Stimulated activated CD8-positive, alpha-beta memory T cell treated with anti-CD3 and anti-CD28 coated beads, Interleukin-2, amount 100 ng/mL, for 1 hour (primary cell): ENCODE measurements at places on chromosomes 1 and 21.

- no peak for DNase-seq
These were observed 4.3 kb upstream of the IFFO2 start for GRCh38 chr1:18960821-18961220.

DNA sequence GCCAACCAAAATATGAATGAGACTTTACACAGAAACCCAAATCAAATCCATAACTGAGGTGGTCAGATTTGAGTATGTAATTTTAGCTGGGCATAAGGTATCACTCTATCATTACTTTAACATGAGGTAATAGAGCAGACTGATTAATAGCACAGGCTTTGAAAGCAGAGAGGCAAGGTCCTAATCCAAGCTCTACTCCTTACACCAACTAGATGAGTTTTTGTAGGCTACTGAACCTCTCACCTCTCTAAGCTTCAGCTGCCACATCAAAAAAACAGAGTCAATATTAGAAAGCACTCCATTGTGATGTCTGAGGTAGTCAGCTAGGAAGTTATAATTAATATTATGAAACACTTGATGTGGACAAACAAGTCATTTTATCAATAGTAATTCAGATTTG, 63.7 kb downstream of the ARID4B start:
- no peak for DNase-seq

DNA sequence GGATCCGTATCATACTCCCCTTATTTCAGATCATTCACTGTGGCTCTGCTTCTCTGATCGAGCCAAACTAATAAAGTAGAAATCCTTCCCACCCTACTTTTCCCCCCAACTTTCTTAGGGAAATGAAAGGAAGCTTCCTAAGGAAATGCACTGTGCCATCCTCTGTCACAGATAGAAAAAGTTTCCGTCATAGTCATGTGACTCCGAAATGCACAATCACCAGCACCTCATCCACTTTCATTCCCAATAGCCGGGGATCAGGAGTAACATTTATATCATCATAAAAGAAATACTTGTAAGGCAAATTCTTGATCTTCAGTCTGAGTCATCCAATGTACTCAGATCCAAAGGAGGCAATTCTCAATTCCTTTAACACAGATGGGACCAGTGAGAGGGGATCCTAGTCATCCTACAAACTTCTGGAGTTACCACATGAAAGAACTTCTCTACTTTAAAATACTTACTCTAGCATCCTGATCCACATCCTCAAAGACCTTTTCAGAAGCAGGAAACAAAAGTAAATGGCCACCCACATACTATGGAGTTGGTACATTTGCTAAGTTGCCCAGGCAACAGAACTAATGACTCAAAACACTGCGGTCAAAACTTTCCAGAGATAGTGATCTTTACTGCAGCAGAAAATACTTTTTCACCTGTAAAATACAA, 97.8 kb upstream of the ZC3H11B start:
- DNase-seq = no peak

DNA sequence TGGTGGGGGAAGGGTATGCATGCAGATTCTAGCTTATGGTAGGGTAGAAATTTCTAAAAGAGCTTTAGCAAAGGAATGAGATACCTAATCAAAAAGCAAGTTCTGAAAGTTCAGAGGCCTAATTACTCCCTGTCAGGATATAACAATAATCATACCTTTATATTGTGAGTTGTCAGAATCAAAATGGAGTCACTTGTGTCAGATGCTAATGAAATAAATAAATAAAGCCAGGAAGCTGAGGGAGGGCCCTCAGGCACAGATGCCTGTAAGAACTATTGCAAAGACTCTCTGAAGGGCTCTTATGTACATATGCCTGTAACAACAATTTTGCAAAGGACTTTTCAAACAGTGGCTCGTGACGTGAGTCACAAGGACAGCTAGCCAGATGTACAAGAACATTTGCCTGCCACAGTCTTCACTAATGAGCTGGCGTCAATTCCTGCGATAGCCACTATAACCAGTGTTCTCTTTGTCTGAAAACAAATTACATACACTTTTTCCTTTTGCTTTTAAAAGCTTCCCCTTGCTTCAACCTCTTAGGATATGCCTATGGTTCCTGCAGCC, 27.4 kb upstream of the DNASE2B start:
- no peak for DNase-seq

DNA sequence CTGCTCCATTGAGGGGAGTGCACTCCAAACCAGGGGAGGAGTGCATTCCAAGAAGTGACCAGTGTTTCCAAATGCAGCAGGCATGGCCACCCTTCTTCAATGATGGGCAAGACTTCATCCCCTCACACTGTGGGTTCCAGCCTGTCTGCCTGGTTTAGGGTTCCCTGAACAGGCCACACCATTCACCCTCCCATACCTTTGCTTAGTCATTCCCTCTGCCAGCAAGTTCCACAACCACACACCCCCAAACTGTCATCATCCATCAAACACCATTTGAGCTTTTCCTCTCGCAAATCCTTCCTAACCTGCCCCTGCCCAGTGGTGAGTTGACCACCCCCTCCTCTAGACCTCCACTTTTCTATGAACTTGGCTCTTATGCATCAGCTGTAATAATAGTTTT, 116.0 kb downstream of the PLPP3 start:
- DNase-seq = no peak

DNA sequence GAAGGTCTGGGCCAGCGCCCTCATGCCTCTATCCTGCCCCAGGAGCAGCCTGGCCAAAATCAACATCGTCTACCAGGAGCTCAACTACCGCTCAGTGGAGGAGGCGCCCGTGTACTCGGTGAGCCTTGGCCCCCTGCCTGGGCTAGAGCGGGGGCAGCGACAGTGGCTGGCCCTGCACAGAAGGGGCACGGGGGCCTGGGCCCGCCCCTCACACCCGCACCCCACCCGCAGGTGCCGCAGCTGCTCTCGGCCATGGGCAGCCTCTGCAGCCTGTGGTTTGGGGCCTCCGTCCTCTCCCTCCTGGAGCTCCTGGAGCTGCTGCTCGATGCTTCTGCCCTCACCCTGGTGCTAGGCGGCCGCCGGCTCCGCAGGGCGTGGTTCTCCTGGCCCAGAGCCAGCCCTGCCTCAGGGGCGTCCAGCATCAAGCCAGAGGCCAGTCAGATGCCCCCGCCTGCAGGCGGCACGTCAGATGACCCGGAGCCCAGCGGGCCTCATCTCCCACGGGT, 10.8 kb downstream of the SCNN1D start:
- DNase-seq = no peak

DNA sequence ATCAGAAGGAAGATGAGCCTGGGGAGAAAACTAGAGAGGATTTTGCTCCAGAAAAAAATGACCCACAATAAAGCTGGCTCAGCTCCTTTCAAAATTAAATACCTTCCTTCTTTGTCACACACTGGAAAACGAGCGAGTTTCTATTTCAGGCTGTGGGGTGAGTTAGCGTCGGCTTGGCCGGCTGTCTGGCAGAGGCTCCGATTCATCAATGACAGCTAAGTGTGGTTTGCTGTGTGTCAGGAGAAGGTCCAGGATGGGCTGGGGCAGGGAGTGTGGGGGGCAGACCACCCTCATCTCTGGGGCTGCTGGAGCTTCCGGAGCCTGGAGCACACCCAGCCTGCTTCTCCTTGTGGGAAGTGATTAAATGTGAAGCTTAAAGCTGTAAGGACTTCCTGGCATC, 120.2 kb downstream of the ETS2 start:
- DNase-seq = no peak

GRCh38 chr1:12163210-12163609, 3.6 kb upstream of the TNFRSF1B start:
- DNase-seq = no peak

DNA sequence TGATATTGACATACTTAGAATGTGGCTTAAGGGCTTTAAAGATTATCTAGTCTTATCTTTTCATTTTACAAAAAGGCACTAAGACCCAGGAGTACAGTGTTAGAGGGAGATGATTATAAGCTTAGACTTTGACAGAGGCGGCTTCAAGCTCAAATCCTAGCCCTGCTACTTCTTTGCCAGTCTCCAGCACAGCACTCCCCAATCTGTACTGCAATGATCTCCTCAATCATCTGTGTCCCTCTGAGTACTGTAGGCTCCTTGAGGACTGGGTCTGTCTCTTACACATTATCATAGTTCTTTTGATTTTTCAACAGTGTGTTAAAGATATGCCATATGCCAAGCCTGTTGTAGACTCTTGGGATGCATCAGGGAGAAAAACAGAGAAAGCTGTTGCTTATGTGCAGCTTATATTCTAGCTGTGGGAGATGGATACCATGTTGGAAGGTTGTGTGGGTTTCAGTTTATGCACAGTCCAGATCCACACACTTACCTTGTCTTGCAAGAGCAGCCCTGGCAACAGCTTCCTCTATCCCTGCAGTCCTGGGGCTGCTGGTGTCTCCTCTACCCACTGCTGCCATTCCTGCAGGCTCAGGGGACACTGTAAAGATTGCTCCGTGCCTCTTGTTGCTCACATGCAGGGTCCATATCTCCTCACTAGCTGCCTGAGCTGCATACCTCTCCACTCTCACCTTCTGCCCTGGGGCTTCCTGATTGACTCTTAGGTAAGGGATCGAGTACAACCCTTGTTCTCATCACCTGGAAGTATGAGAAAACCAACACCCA, 103.9 kb upstream of the TSPAN2 start:
- DNase-seq = no peak

DNA sequence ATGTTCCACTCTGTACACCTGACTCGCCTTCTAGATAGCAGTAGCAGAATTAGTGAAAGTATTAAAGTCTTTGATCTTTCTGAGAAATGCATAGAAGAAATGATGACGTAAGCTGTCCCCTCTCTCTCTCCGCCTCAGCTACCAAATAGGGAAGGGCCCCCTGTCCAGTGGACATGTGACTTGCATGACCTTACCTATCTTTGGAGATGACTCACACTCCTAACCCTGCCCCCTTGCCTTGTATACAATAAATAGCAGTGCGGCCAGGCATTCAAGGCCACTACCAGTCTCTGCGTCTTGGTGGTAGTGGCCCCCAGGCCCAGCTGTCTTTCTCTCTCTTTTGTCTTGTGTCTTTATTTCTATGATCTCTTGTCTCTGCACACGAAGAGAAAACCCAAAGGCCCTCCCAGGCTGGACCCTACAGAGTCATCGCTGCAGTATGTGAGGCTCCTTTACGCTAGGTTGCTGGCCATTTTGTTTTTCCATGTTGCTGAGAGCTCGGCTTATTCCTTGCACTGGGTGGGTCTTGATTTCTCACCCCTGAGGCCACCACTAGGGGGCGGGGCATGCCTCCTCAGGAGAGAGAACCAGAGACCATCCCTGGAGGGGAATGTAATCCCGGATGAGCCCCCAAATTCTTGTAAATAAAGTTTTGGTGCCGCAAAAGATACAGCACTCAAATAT, 16.0 kb upstream of the ZBTB8B start:
- DNase-seq = no peak

- no peak for DNase-seq
These were observed 131.6 kb downstream of the AJAP1 start for GRCh38 chr1:4786055-4786454.

DNA sequence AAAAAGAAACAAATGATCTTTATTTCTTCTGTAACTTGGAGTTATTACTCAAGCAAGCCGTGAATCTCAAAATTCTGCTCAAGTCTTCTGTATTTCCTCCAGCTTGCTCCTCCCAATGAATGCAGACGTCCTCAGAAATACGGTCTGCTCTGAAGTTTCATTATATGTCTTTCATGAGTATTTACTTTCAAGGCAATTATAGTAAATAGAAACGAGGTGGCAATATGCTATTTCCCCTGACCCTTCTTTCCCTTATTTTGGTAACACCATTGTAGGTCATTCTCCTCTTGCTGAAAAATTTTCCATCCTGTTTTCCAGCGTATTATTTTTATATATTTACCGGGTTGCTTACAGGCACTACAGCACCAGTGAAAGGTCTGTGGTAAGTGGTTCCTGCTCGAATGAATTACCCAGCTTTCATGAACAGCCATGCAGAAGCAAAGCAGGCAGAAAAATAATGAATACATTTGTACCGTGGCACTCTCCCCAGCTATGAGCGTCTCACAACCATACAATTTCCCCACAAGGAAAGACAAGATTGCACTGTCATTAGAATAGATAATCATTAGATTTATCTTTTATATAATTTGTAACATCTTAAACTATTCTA, 350.9 kb upstream of the PKN2 start:
- no peak for DNase-seq

DNA sequence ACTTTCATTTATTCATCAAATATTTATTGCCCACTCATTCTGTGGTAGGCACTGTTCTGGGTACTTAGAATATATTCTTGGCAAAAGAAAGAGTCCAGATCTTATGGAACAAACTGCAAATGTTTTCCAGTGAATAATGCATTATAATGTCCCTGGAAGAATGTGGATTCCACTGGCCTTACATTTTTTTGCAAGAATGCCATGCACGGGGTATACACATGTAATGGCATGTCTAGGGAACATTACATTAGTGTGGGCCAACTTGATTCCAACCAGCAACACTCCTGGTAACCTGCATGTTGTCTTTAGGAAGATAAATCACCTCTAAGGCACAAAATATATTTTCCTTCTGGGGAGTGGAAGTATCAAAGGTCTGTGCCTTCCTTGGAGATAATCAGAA, 33.0 kb upstream of the IFI44L start:
- DNase-seq = no peak

DNA sequence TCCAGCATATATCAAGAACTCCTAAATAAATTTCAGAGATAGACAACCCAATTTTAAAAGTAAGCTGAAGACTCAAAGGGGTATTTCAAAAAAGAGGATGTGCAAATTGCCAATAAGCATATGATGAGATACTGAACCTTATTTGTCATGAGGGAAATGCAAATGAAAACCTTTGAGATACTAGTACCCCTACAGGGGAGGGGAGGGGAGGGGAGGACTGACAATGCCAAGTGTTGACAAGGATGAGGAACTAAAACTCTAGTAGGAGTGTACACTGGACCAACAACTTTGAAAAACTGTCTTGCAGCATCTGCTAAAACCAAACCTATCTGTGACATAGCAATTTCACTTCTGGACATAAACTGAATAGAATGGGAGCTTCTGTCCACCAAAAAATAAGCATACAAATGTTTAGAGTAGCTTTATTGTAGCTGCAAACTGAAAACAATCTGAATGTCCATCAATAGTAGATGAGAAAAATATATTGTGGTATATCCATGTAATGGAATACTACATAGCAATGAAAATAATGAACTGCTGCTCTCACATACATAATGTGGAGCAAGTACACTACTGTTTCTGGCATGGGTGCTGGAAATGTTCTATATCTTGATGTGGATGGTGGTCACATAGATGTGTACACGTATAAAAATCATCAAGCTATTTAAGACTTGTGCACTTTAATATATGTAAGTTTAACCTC, 57.2 kb downstream of the CDK18 start:
- DNase-seq = no peak

GRCh38 chr21:35484851-35485250, 435.7 kb upstream of the RUNX1 start:
- no peak for DNase-seq

GRCh38 chr1:162740755-162741154, 49.7 kb upstream of the HSD17B7 start:
- no peak for DNase-seq

- DNase-seq = no peak
These were observed 1554.8 kb downstream of the KCNT2 start for GRCh38 chr1:195053478-195053877.

DNA sequence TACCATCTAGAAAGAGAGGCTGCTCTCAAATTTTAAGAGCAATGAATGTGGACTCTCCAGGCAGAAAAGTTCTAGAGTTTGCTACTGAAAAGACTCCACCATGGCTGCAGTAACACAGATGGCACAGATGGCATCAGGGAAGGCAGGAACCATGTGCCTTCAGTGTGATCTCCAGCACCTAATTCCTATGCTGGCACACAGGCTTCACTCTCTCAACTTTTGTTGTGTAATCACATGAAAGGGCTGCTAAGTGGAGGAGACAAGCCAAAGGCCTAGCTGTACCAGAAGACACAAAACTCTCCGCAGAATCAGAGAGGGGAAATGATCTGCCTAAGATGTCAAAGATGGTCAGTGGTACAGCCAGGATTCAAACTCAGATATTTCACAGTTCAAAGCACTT, 31.1 kb downstream of the ERI3 start:
- no peak for DNase-seq
